ENCODE measurements at places on chromosomes 12 and 14. TPM values are rescaled to one million over a fixed set of nuclear protein-coding genes. Genes with fewer than 3 reads are reported as not detected.

HOXC11 gene
- total RNA-seq = 1.3 TPM

GPRC5D gene
- total RNA-seq = not detected

TMPRSS12 gene
- total RNA-seq = not detected

ING4 gene
- total RNA-seq = 25.9 TPM

CELA1 gene
- not detected for total RNA-seq

GPR84 gene
- total RNA-seq = 1.6 TPM

RNF212B gene
- not detected for total RNA-seq

MGAT2 gene
- total RNA-seq = 33.0 TPM

DNA sequence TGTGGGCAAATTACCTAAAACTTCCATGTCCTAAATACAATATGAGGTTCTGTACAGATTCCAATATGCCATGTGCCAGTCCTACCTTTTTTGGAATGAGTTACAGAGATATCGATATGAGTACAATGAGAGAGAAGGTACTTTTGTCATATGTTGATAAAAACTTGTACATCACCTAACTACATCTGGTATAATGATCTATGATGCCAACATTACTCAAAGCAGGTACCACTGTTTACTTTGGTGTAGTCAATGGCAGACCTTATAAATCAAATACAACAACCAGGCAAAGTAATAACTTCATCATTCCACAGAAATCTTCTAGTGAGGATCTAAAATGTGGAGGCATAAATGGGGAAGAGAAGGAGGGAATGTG lies 12.7 kb downstream of the TEP1 start:
- DNase-seq = no peak

DNA sequence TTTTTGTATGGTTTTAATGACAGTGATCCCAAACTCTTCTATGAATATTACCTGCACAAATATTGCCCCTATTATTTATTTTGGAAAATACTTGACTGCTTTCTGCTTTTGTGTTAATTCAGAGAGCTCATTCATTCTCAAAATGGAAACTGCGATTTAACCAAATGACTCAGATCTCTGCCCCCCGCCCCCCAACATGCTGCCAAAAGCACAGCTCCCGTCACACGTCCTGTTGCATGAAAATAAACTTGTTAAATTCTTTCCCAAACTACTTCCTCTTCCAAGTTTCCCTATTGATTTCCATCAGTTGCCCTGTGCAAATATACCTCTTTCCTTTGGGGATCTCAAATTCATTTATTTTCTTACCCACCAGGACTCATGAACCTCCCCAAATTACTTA lies 18.0 kb upstream of the NRDE2 start:
- no peak for DNase-seq

- DNase-seq = no peak
These were observed 1.8 kb downstream of the LYSET start for GRCh38 chr14:93186956-93187355.

GRCh38 chr12:109291117-109291516 lies 18.0 kb downstream of the FOXN4 start:
- no peak for DNase-seq

- no peak for DNase-seq
These were observed 68.5 kb upstream of the FUT8 start for GRCh38 chr14:65344011-65344410.

DNA sequence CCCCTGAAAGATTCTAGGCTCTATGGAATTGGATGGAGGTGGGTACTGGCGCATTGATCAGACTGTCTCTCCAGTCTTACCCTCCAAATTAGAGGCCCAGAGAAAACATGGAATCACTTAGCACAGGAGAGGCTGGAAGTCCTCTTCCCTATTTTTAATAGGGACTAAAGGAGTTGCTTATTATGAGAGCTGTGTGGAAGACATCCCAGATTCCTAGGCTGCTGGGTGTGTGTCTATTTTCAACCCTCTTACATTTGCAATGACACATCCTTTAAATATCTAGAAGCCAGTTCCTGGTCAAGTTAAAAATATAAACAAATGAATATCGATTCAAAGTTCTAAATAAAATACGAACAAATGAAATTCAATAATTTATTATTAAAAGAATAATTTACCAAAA lies 58.3 kb upstream of the ARID2 start:
- DNase-seq = no peak

DNA sequence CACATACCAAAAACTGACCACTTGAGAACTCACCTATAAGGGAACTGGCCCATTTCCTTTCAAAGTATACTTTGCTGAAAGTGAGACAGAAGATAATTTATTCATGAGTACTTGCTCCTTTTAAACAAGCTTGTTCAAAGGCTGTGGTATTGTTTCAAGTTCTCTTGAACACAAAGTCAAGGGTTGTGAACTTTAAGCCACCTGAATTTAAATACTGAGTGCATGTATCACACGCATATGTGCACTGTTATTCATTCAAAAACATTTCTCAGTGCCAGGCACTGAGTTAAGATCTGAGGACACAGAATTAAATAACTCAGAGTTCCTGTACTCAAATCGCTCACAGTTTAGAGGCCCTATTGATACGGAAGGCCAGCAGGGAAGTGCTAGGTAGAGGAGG lies 19.1 kb upstream of the LDHB start:
- no peak for DNase-seq

GRCh38 chr12:67299926-67300325 lies 30.8 kb downstream of the CAND1 start:
- DNase-seq = no peak

DNA sequence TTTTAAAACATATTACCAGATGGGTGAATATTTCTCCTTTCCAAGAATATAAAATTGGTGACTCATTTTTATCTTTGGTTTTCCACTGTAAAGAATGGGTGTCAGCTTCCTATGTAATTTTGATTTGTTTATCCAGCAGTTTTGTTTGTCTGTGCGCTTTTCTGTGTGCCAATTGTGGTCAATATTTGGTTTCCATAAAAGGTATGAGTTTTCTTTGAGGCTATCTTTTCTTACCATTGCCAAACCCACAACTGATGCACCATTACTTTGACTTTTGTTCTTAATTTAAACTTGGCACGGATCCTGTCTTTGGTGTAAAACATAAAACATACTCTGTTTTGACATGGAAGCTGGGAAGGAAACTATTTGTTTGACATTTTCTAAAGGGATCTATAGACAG lies 78.8 kb upstream of the NAV3 start:
- DNase-seq = no peak

DNA sequence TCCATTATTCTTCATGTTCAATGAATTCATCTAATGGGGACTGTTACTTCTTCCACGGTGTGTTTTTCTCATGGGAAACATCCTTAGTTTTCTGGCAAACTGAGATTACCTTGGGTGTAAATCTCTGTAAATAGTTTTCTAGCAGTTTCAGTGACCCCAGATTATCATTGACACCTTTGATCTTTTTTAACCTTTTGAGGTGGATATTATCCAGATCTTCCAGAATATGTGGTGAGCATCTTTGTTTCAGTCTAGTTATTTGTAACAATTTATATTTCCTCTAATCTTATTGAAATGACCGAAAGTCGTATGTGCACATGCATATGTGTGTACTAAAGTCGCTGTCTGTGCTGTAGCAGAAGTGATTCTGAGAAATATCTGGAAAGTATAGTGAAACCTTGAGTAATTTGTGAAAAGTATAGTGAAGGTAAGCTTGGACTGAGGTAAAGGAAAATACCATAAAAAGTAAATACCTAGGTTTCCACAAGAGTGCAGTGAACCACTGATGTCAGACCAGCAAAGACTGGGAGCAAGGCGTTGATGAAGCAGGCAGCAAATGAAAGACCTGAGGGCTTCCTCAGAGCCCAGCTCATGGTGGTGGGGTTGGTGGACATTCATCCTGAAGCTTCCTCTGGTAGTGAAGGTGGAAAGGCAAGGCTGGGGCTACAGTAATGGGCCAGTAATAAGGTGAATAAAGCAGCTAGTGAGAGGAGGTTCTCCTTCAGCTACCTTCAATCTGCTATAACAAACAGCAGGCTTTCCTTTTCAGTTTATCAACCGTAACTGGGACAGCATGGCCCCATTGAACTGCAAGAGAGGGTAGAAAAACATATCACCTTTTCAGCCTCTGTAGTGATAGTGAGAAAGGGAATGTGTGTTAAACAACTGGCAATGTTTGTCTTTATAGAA lies 480.2 kb upstream of the FBXO33 start:
- DNase-seq = no peak

- DNase-seq = peak; percentile 93
These were observed 516 bp downstream of the ANKRD9 start for GRCh38 chr14:102508774-102509745.

GRCh38 chr14:94738751-94739150 lies 31.2 kb downstream of the GSC start:
- DNase-seq = no peak

- DNase-seq = no peak
These were observed 3.5 kb downstream of the CISTR start for GRCh38 chr12:53748072-53748840.

Measured in posterior vena cava (tissue), 2 donors.